Hindlimb muscle (tissue), 1 donor: ENCODE measurements at places on chromosomes 3 and 15.

DNA sequence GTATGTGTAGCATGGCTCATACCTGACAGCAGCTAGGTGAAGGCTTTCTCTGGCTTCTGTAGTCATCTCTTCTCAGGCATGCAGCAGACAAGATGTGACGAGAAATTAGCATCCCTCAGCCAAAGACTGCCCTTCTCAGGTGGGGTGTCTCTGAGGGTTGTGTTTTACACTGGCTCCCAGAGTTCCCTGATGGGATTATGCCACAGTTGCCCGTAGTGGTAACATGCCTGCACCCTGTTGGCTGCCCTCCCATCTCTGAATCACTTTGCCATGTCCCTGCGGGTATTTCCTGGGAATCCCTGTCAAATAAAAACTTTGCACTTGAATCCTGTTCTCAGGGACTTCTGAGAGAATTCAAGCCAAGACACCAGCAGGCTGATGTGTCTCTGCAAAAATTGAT lies 70.5 kb downstream of the LRTM1 start:
- no peak for DNase-seq

DNA sequence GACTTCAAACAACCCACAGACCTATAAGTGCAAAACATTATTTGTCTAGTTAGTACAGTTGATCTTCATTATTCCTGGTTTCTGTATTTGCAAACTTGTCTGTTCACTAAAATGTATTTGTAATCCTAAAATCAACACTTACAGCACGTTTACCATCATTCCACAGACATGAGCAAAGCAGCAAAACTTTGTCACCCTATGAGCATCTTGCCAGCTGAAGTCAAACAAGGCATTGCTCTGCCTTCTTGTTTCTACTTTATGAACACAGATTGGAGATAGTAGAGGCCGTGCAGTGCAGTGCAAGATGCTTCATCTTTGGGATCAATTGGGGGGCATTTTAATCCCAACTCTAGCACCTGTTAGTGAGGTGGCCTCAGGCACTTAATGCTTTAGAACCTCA lies 202.1 kb downstream of the NLGN1 start:
- no peak for DNase-seq

- no peak for DNase-seq
These were observed 90.1 kb downstream of the CHST2 start for GRCh38 chr3:143209715-143210059.

- DNase-seq = no peak
These were observed 12.9 kb upstream of the MGA start for GRCh38 chr15:41647262-41647661.

- no peak for DNase-seq
These were observed 880 bp upstream of the ARMC8 start for GRCh38 chr3:138186221-138186620.

- DNase-seq = no peak
These were observed 29.2 kb upstream of the UMPS start for GRCh38 chr3:124700880-124701684.

GRCh38 chr15:95291898-95292472 lies 1038.5 kb upstream of the NR2F2 start:
- DNase-seq = no peak

GRCh38 chr15:65790694-65791334 lies 1.3 kb downstream of the DENND4A start:
- DNase-seq = peak; percentile 9

DNA sequence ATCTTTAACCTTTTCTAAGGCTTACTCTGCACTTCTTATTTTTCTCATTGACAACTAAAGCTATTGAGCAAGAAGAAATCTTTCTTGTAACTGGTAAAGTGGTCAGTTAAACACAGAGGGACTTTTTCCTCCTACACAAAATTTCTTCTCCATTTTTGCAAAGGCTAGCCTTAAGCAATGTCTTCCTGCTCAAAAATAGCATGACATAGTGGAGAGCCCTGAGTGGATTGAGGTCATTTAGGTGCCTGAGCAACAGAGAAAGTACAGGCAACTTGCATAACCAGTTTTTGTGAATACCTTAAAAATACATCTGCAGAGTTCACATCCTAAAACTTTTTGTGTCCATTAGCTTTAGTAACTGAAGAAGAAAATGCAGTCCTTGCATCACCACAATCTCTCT lies 144.7 kb upstream of the TTC14 start:
- DNase-seq = no peak

- no peak for DNase-seq
These were observed 3.7 kb upstream of the SLCO2A1 start for GRCh38 chr3:134033315-134033996.

DNA sequence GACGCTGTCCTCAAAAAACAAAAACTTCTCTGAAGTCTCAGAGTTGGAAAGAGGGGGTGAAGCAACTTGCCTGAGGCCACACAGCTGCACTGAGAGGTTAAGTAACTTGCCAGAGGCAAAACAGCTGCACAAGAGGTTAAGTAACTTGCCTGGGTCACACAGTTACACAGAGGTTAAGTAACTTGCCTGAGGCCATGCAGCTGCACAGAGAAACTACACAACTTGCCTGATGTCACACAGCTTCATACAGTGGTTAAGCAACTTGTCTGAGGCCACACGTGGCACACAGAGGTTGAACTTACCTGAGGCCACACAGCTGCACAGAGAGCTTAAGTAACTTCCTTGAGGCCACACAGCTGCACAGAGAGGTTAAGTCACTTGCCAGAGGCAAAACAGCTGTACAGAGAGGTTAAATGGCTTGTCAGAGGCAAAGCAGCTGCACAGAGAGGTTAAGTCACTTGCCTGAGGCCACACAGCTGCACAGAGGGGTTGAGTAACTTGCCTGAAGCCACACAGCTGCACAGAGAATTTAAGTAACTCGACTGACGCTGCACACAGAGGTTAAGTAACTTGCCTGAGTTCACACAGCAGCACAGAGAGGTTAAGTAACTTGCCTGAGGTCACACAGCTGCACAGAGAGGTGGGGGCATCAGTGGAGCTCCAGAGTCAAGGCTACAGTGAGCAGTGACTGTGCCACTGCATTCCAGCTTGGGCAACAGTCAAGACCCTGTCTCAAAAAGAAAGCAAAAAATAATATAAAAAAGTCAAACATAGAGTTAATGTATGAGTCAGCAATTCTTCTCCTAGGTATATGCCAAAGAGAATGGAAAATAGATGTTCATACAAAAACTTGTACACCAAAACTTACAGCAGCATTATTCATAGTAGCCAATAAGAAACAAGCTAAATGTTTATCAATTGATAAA lies 12.0 kb upstream of the ACAD9 start:
- DNase-seq = no peak

GRCh38 chr3:123163141-123163540 lies 38.6 kb upstream of the SEC22A start:
- peak; percentile 31 for DNase-seq

GRCh38 chr3:187066228-187066995 lies 72.9 kb downstream of the RPL39L start:
- DNase-seq = no peak

- DNase-seq = no peak
These were observed 6.0 kb upstream of the PSMD6 start for GRCh38 chr3:64029287-64029686.

- no peak for DNase-seq
These were observed 44.2 kb upstream of the TIPARP start for GRCh38 chr3:156630081-156630772.

DNA sequence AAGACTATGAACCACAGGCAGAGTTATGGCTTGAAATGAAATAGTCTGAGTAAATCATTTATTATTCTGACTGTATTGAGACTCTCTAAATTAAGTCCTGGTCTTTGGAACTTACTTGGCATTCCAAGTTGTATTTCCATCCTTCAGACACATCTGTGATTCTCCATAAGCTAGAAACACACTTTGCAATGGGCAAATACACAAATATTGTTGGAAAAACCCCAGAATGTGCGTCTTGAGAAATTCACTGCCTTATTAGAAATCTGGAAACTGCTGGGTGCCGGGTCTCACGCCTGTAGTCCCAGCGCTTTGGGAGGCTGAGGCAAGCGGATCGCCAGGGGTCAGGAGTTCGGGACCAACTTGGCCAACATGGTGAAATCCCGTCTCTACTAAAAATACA lies 87.8 kb downstream of the WWTR1 start:
- no peak for DNase-seq

GRCh38 chr15:89824607-89824867 lies 9.9 kb upstream of the ANPEP start:
- DNase-seq = no peak

DNA sequence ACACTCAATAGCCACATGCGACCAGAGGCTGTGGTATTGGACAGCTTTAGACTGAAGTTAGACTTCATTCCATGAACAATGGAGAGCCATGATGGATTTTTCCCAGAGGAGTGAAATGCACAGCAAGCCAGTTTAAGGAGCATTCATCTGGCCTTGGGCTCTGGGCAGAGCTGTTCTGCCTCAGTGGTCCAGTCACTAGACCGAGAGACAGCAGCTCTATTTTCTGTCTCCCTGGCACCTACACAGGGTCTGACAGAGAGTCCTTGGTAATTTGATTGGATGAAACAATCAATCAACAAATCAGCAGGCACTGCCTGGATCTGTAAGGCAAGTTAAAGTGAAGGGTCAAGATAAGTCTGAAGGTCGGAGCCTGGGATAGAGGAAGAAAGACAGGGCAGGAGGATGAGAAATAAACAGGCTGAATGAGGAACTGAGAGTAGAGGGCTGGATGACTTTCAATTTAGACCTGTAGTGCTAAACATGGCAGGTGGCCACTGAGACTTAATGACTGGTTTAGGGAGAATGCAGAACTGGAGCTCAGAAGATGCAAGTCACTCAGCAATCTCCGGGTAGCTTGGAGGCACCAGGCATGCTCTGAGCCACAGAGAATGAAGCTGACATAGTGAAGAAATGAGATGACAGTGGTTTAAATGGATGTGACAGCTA lies 98.5 kb upstream of the SLC25A36 start:
- DNase-seq = no peak

GRCh38 chr3:101300073-101300472 lies 20.3 kb downstream of the IMPG2 start:
- DNase-seq = no peak
